ENCODE measurements at places on chromosomes 2 and 18.
A peak's percentile ranks its signal among the peaks of the same experiment; 100 is the strongest.

DNA sequence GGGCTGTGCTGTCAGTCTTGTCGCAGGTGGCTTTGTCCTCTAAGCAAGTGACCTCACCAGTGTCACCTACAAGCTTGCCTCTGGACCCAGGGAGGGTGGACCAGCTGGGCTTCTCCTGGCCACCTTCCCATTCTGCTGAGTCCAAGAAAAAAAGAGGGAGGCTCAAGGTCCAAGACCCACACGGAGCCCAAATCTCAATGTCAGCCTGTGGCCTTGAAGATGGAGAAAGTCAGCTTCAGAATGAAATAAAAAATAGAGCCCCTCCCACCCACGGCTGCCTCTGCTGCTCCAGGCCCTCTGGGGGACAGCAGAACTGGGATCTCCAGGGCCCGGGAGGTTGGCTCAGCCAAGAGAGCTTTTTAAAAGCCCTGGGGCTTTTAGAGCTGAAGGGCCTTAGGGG is 145.9 kb downstream of the TNS1 start:
- no peak for DNase-seq

GRCh38 chr2:191362841-191363240 is 117.6 kb downstream of the MYO1B start:
- DNase-seq: no peak

DNA sequence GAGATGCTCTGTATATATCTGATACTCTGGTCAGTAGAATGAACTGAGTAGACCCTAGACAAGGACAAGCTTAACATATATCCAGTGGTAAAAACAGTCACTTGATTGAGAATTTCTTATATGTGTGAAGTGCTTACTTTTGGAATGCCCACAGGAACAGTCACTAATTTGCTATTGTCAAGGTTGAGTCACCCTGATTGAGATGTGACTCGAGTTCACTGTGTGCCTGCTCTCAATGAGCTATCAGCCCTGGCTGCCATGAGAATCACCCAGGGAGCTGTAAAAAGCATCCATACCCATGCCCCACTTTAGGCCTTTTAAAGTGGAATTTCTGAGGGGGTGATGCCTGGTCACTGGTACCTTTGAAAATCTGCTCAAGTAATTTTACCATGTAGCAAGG is 283.7 kb downstream of the SUCLG1 start:
- DNase-seq: no peak

GRCh38 chr18:10367836-10368235 is 86.6 kb upstream of the APCDD1 start:
- no peak for DNase-seq

GRCh38 chr2:42851186-42851585 is 58.8 kb upstream of the HAAO start:
- no peak for DNase-seq

DNA sequence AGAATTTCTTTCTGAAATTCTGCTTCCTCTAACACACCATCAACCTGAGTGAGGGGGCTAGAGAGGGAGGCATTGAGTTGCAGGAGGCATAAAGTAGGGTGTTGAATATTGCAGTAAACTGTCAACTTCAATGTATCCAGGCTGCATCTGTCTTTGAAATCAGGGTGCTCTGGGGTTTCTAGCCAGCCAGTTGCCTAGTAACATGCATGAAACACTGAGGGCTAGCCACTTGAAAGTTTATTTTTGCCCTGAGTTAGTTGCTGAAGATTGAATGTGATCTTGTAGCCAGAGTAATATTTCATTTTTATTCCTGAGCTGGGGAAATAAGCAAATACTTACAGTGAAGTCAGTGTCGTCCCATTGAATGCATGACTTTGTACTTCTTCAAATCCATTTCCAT is 41.9 kb downstream of the LHCGR start:
- DNase-seq: no peak

DNA sequence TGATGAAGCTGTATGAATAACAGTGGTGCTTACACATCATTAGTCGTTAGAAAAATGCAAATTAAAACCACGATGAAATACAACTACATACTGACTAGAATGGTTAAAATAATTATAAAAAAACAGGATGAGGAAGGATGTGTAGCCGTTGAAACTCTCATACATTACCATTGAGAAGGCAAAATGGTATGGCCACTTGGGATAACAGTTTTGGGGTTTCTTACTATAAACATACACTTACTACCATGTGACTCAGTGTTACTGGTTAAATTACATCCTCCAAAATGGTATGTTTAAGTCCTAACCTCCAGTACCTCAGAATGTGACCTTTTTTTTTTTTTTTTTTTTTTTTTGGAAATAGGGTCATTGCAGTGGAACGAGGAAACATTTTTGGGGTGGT is 58.4 kb downstream of the UBE2E3 start:
- no peak for DNase-seq

GRCh38 chr18:22082408-22082807 is 87.0 kb upstream of the GATA6 start:
- DNase-seq: no peak

- peak; percentile 16 for DNase-seq
Measured at GRCh38 chr2:19369341-19369955, 11.0 kb upstream of the OSR1 start.

- no peak for DNase-seq
Measured at GRCh38 chr2:172278667-172279066, 148.7 kb upstream of the ITGA6 start.

DNA sequence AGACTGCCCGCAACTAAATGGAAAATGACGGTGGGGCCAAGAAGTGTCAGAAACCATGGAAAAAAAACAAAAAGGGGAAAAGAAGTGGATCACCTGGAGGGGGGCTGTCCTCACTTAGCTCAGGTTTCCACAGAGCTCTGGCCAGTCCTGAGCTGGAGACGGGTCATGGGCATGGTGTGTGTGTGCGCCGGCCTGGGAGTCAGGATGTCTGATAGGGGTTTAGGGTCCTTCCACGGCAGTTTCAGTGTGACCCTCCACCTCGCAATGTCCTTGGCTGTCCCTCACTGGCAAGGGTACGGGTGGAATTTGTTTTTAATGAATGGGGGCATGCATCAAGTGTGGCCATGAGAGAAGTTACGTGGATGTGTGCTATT is 133.2 kb upstream of the MEIS1 start:
- no peak for DNase-seq

GRCh38 chr2:158686210-158686691 is 108.9 kb upstream of the DAPL1 start:
- DNase-seq: no peak

DNA sequence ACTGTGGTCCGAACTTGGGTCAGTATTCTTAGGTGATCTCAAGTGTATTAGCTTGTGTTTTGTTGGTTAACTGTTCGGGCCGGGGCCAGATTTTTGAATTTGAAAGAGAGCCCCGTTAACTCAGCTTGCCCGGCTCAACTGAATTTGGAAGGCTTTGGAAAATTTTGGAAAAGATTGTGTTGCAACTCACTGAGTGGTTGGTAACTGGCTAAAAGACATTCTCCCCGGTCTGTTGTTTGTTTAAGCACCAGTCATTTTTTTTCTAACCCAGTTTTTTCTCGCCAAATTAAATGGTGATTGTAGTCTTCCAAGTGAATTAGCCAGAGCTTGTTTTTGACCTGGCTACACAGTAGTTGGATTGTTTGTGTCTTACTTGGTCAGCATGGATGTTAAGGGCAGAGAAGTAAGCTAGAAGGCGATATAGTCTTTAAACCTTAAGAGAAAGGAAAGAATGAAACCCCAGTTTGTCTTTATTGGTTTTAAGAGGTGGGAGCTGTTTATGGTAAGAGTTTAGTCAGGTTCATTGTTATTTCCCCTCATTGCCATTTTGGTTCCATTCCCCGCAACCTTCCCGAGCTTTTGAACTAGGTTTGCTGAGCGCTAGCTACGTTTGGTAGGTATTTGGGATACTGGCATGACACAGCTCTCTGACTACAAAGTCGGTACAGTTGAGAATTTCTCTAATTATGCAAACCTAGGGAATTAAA is 2.4 kb downstream of the MAP4K4 start:
- no peak for DNase-seq

DNA sequence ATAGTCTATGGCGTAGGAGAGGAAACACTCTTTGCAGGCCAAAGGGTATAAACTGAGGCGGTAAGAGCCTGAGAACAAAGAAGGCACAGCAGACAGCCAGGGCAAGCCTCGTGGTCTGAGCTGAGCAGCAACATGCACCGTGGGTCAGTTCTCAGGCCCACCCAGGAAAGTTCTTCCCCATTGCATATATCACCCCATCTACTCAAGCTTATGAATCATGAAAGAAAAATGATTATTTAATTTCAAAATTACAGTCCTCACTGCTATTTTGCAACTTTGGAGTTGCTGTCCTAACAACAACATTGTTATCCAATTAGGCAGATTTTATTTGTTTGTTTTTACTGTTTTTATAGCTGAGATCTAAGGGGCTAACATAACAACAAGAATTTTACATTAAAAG is 54.7 kb upstream of the RIOK3 start:
- no peak for DNase-seq

GRCh38 chr2:88735133-88735532 is 43.7 kb downstream of the RPIA start:
- no peak for DNase-seq
